ENCODE measurements at places on chromosomes 1 and 21.

DNA sequence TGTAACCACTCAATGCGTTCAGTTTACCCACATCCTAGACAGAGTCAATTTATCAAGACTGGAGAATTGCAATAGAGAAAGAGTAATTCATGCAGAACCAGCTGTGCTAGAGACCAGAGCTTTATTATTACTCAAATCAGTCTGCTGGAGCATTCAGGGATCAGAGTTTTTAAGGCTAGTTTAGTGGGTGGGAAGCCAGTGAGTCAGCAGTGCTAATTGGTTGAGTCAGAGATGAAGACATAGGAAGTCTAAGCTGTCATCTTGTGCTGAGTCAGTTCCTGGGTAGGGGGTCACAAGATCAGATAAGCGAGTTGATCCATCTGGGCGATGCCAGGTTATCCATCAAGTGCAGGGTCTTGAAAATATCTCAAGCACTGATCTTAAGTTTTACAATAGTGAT is 499.6 kb downstream of the MRPL39 start:
- DNase-seq = no peak

DNA sequence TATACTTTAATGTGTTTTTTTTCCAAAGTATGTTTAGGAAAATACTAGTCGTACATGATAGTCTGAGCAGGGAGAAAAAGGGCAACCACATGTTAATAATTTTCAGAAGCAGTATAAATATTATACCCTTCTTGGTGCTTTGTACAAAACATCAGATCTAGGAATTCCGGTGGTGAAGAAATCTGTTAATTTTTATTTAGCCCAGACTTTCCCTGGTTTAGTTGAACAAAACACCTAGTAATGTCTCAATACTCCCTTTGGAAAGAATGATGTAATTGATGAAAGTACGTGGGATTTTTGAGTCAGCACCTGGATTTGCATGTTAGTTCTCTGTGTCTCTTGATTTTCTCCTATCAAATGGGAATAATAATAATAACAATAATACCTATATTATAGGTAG is 38.4 kb upstream of the KCNK2 start:
- no peak for DNase-seq

- no peak for DNase-seq
Measured at GRCh38 chr1:31387612-31388011, 14.7 kb upstream of the FABP3 start.

DNA sequence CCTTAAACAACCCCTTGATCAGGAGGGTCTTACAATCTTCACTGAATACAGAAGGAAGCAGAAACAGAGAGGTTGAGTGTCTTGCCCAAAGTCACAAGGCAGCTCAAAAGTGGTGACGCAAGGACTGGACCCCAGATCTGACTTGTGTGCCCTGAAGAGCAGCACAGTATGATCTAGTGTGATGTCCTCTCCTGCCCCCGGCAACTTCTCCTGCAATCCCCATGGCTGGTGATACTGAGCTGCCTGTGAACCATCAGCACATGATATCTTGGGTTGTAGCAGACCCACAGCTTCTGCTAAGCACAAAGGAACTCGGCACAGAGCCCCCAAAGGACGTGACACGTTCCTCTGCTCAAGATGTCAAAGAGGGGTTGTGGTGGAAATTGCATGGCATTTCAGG is 51.2 kb upstream of the EDN2 start:
- no peak for DNase-seq

- no peak for DNase-seq
Measured at GRCh38 chr1:147168626-147169058, 3.6 kb downstream of the PRKAB2 start.

DNA sequence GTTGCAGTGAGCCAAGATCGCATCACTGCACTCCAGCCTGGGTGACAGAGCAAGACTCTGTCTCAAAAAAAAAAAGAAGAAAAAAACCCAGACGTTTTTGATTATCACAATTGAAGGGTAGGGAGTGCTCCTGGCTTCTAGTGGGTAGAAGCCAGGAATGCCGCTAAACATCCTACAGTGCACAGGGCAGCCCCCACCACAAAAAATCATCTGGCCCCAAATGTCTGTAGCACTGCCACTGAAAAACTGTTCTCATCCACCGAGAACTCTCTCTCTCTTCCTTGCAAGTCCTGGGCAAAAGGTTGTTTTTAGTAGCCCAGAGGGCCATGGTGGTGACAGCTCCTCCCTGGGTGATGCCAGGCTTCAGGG is 35.6 kb upstream of the GPR157 start:
- DNase-seq = no peak

DNA sequence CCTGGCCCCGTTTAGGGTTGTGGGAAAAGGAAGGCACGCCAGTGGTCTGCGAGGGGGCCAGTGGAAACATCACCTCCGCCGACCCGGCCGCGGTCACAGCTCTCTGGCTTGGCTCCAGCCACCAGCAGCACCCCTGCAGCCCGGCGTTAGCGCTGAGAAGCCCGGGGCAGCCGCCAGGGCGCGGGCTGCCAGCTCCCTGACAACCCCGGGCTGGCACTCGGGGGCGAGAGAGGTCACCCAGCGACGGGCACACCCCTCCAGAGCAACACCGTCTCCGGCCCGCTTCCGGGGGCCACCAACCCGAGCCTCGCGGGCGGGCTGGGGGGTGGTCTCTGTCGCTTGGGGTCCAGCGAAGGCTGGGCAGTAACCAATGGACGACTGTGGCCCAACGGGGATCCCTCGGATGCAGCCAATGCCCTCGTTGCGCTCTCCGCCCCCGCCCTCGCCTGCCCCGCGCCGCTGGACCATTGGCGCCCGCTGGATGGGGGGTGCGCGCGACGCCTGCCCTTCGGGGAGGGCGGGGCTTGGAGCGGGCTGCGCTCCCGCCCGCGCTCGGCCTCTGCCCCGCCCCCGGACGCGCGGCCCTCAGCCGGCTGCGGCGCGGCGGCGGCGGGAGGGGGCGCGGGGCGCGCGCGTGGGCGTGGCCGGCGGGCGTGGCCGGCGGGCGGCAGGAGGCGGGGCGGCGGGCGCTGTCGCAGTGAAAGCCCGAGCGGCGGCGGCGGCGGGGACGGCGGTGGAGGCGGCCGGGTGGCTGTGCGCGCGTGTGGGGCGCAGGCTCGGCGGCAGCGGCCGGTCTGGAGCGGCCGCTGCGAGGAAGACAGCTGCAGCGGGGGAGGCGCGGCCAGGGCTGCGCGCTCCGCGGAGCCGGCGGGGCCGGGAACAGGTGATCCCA is at the start of gene MAN1C1:
Gene MAN1C1, plus strand, starts transcription at position 697 of the 892 bp plus-strand sequence. CDS start 1,007 bp downstream, outside the sequence.
- peak; percentile 84 for DNase-seq

- no peak for DNase-seq
Measured at GRCh38 chr1:116089870-116090269, 21.3 kb upstream of the MAB21L3 start.

DNA sequence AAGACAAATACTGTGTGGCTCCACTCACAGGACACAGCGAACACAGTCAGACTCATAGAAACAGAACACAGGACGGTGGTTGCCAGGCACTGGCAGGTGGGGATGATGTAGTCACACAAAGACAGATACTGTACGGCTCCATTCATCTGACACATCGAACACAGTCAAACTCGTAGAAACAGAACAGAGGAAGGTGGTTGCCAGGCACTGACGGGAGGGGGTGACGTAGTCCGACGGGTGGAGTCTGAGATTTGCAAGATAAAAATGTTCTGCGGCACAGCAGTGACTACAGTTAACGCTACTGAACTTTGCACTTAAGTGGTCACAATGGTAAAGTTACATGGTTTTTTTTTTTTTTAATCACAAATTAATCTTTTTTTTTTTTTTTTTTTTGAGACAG is 18.7 kb downstream of the C21orf58 start:
- no peak for DNase-seq

DNA sequence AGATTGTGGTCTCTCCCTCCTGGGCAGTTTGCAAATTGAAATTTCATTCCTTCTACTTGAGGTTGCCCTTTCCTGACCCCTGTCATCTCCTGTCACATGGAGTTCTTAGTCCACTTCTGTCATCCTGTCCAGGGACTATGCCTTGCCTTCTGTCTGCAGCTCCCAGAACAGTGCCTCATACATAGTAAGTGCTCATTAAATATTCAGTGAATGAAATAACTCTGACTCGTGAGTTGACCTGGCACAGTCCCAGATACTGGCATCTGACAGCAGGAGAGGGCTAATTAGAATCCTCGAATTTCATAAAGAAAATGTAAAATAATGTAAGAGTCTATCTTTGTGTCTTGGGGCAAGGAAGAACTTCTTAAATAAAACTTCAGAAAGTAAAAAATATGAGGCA is 50.8 kb downstream of the CNIH3 start:
- no peak for DNase-seq

- no peak for DNase-seq
Measured at GRCh38 chr1:117473063-117473462, 105.8 kb downstream of the MAN1A2 start.

DNA sequence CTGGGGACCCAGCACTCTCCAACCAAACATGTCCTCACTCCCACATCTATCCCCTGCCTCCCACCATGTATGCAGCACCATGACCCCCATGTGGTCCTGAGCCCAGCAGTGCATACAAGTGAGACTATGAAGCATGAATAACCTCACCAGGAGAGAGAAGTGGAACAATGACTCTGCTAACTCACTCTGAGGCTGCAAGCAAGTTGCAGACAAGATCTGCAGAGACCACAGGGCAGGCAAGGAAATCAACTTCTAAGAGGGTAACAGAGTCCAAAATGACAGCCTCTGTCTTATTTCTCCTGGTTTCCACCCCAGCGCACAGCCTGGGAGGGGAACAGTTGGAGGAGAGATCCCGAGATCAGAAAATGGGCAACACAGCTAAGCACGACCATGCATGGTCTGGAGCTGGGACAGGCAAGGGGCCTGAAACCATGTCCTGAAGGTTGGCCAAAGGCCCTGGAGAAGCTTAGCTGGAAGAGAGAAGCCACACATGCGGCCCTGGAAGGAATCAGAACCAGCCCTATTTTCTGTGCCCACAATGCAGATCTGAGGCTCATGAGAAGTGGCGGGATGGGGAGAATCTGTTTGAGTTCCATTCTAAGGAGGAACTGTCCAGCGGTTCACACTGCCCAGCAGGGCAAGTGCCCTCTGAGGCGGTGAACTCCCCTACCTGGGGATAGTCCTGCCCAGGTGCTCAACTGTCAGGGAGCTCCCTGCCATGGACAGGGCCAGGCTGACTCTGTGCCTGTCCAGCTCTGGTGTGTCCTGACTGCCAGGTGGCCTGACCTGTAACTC is 12.5 kb upstream of the REN start:
- DNase-seq = no peak

GRCh38 chr21:33117101-33117888 is 47.4 kb downstream of the OLIG1 start:
- no peak for DNase-seq

DNA sequence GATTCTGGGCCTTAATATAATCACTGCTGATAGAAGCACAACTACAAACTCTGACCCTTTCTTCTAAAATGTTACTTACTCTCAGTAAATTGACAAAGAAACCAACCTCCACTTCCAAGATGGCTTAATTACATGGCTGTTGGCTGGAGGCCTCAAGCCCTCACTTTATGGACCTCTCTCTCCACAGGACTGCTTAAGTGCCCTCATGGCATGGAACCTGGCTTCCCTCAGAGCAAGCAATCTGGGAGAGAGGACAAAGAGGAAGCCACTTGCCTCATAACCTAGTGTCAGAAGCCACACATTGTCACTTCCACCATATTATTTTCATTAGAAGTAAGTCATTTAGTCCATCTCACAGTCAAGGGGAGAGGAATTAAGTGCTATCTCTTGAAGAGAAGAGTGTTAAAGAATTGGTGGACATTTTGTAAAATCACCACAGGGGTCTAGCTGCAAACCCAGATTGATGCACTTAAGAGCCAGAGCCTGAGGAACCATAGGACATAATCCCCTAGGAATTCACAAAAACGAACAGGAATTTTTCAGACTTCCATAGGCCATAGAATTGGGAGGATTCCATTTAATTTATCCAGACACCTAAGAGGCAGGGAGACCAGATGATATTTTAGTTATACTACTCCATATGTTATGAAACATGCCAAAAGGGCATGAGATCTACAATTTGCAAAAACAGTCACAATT is 97.5 kb upstream of the TNFSF4 start:
- no peak for DNase-seq

DNA sequence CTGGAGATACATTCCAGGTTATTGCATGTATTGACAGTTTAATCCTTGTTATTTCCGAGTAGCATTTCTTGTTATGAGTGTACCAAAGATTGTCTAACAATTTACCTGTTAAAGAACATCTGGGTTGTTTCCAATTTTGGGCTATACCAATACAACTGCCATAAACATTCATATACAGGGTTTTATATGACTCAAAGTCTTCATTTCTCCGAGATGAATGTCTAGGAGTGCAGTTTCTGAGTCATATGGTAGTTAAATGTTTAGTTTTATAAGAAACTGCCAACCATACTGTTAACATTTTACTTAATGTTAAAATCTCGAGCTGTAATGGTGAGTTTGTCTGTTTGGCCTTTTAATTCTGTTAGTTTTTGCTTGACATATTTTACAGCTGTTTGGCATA is 10.0 kb downstream of the RAB4A start:
- DNase-seq = no peak

GRCh38 chr1:206430031-206430983 is 40.0 kb upstream of the IKBKE start:
- DNase-seq = no peak

DNA sequence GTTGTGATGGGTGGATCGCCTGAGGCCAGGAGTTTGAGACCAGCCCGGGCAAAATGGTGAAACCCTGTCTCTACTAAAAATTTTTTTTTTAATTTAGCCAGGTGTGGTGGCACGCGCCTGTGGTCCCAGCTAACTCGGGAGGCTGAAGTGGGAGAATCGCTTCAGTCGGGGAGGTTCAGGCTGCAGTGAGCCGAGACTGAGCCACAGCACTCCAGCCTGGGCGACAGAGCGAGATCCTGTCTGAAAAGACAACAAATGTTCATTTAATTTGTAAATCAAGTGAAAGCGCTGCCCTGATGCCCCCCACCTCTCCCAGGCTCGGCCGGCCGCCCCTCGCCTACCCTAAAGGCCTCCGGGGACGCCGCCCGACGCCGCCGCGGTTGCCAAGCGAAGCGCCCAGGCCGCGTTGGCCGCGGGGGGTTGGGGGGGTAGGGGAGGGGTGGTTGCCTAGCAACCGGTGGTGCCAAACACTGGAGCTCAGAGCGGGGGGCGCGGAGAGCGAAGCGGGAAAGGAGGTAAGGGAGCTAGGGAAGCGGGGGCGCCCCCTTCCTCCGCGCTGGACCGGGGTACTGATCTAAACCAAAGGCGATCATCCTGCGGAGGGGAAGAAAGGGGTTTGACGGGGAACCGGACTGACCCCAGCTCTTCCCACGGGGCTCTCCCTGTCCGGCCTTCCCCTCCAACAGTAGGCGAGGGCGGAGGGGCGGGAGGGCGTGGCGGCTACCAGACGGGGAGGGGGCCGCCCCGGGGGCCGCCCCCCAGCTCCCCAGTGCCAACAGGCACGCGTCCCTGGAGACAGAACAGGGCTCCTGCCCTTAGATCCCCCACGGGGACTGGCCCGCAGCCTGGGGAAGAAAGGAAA is at the start of gene TEKT2:
Gene TEKT2, plus strand, starts transcription at position 460 of the 862 bp plus-strand sequence. CDS start 828 bp downstream, outside the sequence.
- DNase-seq = no peak
